Left renal pelvis (tissue), 4 donors: ENCODE measurements at places on chromosomes 16 and 17.

- DNase-seq, result no peak
Observed at GRCh38 chr17:83129676-83130075, 50.3 kb downstream of the METRNL start.

- no peak for DNase-seq
Observed at GRCh38 chr17:1108765-1109605, 70.8 kb downstream of the ABR start.

- DNase-seq, result no peak
Observed at GRCh38 chr16:9186061-9186460, 94.6 kb downstream of the HAPSTR1 start.

GRCh38 chr17:17508019-17508535 lies 11.9 kb upstream of the RASD1 start:
- DNase-seq, result no peak

GRCh38 chr17:47792457-47792856 lies 29.1 kb downstream of the OSBPL7 start:
- no peak for DNase-seq

DNA sequence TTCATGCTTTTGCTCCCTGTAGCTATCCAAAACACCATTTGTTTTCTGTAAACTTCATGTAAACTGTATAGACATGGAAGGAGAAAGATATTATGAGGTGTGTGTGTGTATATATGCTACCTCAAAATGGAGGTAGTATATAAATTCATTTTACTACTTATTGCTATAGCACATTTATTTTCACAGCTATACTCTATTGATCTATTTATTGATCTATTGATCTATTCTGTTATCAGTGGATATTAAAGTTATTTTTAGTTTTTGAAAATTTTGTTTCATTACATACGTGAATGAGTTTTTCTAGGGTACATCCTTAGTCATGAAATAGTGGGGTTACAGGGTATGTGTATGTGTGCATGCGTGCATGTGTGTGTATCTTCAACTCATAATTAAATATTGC lies 15.5 kb downstream of the ZNRF1 start:
- no peak for DNase-seq

GRCh38 chr16:57113664-57114063 lies 21.3 kb downstream of the CPNE2 start:
- no peak for DNase-seq

- no peak for DNase-seq
Observed at GRCh38 chr17:27199948-27200347, 94.0 kb upstream of the WSB1 start.

DNA sequence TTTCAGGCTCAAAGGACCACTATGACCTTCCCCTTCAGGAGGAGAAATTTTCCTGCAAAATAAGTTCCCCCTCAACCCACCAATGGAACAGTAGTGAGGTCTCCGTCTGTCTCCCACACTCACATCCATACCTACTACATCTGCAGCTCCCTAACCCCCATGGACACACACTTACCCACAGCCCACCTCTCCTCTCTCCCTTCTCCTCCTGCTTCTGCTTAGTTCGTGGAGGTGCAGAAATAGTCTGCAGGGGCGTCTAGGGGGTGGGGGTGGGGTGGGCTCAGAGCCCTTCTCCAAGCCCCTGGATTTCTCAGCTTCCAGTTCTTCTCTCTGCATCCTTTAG lies 8.9 kb downstream of the HOXB4 start:
- DNase-seq, result no peak

DNA sequence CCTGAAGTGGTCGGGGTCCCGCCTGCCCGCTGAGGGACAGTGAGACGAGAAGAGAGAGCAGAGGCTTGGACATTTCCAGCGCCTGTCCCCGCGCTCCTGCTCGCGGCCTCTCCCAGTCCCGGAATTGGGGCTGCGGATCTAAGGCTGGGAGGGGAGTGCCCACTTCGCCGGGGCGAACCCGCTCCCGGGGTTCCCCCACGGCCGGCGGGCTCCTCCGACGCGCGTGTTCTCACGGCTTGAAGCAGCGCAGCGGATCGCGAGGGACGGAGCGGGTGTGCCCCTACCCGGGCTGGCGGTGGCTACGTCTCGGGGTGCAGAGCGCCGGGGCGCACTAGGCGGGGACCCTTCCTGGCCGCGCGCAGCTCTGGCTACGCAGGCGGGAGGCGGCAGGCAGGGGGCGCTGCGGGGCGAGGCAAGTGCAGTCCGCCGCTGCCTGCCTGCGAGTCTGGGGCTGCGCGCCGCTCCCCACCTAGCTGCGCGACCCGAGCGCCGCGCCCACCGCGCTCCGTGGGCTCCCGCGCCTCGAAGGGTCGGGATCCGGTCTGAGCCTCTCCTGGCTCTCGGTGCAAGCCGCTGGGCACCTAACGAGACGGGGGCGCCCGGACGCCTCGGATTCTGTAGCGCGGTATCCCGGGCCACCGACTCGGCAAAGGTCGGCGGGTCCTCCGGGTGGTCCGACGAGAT lies 1.2 kb downstream of the NGFR start:
- no peak for DNase-seq

GRCh38 chr17:7177191-7177953 lies 1.8 kb downstream of the ASGR1 start:
- peak; percentile 69 for DNase-seq

GRCh38 chr16:85851034-85851785 lies 47.8 kb upstream of the IRF8 start:
- no peak for DNase-seq

DNA sequence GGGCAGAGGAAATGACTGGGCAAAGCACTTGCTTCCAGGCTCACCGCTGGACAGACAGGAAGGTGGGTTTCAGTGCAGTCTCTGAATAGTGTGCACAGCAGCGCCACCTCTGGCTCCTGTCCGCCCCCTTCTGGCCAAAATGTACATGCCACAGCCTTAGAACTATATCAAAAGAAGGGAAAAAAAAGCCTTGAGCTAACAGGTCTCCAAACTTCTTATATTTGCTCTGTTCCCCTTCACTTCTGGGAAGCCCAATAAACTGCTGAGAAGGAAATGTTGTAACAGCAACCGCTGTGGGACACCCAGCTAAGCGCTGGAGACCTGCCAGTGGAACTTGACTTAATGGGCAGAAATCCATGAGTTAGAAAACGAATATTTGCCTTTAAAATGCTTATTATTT lies 17.5 kb downstream of the COG7 start:
- no peak for DNase-seq

GRCh38 chr17:47376247-47376646 lies 52.5 kb downstream of the EFCAB13 start:
- no peak for DNase-seq

- DNase-seq, result no peak
Observed at GRCh38 chr16:17571499-17572093, 100.8 kb upstream of the XYLT1 start.

DNA sequence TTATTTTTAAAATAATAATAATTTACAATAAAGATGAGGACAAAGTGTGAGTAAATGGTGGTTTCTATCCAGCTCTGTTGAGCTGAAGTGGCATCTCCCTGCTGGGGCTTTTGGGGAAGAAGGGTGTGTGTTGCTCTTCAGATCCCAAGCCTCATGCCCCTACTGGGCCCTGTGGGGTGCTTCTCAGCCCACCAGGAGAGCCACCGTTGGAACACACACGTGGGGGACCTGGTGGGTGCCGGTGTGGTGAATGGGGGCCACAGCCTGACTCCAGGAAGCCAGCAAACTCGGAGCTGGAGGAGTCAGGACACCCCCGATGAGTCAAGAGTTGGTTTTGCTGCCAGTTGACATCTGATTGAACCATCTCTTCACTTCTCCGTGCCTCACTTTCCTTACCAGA lies 37.8 kb upstream of the STH start:
- DNase-seq, result no peak

GRCh38 chr17:36892112-36892838 lies 45.0 kb upstream of the LHX1 start:
- no peak for DNase-seq

DNA sequence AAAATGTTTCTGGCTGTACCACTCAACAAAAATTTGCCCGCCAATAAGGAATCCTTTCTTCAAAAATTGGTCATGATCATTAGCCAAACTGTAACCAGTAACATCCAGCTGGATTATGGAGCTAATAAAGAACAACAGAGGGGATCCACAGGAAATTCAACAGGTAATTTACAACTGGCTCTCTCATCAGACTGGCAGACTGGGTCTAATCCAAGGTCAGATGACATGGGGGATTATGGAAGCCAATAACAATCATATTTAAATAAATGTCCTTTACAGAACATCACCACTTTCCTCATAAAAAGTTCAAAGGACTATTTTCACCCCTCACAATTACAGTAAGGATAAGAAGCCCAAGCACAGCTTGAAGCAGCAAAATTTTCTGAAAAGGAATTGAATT lies 66.4 kb downstream of the KANSL1 start:
- DNase-seq, result no peak

GRCh38 chr17:76934561-76935320 lies 66.5 kb downstream of the MGAT5B start:
- no peak for DNase-seq

- no peak for DNase-seq
Observed at GRCh38 chr17:3986270-3986938, 22.2 kb upstream of the ATP2A3 start.

GRCh38 chr17:726271-726919 lies 6.0 kb upstream of the TLCD3A start:
- no peak for DNase-seq

- no peak for DNase-seq
Observed at GRCh38 chr17:72794152-72794551, 298.3 kb downstream of the SLC39A11 start.

GRCh38 chr17:73493956-73494926 lies 150.0 kb downstream of the SDK2 start:
- DNase-seq, result no peak

GRCh38 chr17:8324132-8324531 lies 14.1 kb downstream of the ARHGEF15 start:
- no peak for DNase-seq

- DNase-seq, result no peak
Observed at GRCh38 chr17:17849147-17849820, 12.5 kb upstream of the SREBF1 start.

GRCh38 chr16:11836650-11837244 lies 14.6 kb downstream of the RSL1D1 start:
- DNase-seq, result no peak

GRCh38 chr16:17303101-17303500 lies 167.7 kb downstream of the XYLT1 start:
- no peak for DNase-seq

DNA sequence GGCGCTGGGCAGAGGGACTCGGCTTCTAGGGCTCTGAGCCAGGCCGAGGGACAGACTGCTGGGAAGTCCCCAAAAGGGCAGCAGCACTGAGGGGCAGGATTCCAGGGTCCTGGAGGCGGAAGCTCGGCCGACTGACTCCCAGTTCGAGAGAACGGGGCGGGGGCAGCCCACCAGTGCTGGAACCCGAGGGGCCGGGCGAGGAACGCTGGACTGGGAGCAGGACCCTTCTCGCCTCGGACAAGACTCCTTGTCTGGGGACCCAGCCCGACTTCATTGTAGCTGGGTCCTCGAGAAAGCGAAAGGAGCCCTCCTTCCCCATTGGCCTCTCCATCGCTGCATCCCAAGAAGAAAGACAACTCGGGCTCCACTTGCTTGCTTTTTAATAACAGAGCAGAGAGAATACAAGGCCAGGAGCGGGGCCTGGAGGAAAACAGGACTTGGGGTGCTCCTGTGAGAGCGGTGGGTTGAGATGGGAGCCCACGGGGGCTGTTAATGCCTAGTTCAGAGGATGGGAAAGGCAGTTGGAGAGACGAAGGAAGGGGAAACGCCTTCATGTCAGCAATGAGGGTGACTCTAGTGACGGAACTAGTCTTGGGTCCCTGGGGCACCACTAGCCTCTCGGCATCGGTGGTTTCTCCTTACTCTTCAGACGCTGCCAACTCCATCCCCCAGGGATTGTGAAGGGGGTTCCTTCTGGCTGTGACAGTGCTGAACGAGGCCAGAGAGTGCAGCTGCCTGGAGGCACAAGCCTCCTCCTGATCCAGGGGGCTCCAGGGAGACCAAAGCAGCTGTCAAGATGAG lies 492 bp upstream of the CAMTA2 start:
- DNase-seq, result no peak

DNA sequence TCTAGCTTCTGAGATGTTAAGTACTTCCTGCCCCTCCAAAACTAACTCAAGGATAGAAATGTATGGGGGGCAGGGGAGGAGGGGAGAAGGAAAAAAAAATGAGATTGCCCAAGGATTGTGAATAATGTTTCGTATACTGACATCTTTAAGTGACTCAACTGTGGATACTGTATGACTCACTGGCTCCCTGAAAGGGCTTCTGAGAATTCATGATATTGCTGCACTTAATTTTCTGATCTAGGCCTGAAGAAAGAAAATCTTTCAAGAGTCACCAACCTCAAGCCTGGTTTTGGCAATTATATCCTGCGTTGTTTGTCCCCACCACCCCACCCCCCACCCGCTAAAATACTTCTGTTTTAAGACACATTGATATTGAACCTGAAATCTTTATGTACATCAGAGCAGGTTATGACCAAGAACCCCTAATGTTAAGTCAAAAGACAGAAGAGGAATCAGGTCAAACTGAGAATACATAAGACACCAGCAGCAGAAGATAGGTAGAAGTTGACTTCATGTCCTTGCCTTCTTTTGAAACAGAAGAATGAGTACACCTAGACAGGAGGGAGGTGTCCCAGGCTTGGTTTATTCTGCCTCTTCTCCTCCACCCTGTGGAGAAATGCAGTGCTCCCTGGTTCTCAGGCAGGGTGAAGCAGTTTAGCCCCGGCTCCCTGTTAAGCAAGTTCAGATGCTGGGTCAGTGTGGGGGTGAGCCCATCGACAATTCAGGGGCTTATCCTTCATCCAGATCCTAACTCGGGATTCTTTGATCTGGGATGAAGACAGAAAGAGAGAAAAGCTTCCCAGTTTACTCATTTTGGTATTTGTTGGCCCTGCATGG lies 3.3 kb upstream of the FBXL20 start:
- DNase-seq, result no peak

GRCh38 chr17:36851250-36851649 lies 86.0 kb upstream of the LHX1 start:
- no peak for DNase-seq

- DNase-seq, result no peak
Observed at GRCh38 chr16:46950009-46950408, 23.5 kb downstream of the DNAJA2 start.

GRCh38 chr16:79163691-79164387 lies 436.7 kb downstream of the MAF start:
- DNase-seq, result no peak

- DNase-seq, result no peak
Observed at GRCh38 chr17:64780096-64781013, 118.2 kb upstream of the SMURF2 start.

- DNase-seq, result peak; percentile 70
Observed at GRCh38 chr17:40322358-40323315, 13.7 kb downstream of the RARA start.

- DNase-seq, result no peak
Observed at GRCh38 chr17:79232957-79233356, 158.3 kb downstream of the ENGASE start.

DNA sequence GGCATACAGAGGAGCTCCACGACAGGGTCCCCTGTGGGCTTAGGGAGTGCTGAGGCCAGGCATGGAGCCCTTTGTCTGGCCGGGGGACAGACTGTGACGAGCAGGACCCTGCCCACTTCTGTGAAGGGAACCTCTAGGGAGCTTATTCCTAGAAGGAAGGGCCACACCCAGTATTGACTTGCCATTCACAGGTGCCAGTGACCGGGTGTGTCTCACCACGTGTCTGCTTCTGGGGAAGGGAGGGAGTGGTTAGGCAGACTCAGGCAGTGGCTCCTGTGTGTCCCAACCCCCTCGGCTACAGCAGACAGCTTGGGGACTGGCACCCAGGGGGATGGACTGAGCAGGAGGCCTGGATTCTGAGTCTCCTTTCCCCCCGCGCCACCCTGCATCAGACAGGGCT lies 57.2 kb downstream of the SOCS1 start:
- DNase-seq, result no peak

GRCh38 chr17:56114469-56114868 lies 38.8 kb upstream of the ANKFN1 start:
- DNase-seq, result no peak

GRCh38 chr16:80309178-80309577 lies 231.6 kb upstream of the DYNLRB2 start:
- DNase-seq, result no peak
